Urothelium cell line (cell line): ENCODE measurements at places on chromosomes 12 and 14.

GRCh38 chr14:34833549-34834523, 41.3 kb downstream of the BAZ1A start:
- DNase-seq = no peak

- no peak for DNase-seq
Measured at GRCh38 chr14:90970167-90970600, 90.3 kb downstream of the RPS6KA5 start.

DNA sequence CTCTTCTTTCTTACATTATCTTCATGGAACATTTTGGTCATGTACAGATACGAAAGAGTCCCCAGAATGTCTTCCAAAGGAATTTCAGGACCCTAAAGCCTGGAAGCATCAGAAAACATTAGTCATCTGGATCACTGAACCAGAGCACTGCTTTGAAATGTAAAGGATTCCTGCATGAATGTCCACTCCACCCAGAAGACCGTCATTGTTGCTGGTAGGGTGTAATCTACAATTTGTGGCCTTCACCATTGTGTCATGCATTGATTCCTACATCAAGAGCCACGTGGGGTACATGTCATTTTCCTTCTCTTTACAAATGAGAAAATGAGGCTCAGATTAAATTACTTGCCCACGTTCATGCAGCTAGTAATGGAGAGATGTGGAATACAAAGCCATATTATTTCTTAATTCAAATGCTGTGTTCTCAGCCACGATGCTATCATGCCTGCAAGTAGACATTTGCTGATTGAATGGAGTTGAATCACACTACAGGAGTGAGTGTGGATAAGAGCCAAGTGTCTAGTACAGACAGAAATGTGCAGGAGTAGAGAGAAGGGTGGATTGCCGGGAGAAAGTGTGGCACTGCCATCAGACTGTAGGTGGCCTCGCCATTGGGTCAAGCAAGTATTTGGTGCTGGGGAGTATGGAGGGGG, 231.2 kb downstream of the C12orf75 start:
- no peak for DNase-seq

- no peak for DNase-seq
Measured at GRCh38 chr12:43004908-43005307, 415.4 kb upstream of the PRICKLE1 start.

DNA sequence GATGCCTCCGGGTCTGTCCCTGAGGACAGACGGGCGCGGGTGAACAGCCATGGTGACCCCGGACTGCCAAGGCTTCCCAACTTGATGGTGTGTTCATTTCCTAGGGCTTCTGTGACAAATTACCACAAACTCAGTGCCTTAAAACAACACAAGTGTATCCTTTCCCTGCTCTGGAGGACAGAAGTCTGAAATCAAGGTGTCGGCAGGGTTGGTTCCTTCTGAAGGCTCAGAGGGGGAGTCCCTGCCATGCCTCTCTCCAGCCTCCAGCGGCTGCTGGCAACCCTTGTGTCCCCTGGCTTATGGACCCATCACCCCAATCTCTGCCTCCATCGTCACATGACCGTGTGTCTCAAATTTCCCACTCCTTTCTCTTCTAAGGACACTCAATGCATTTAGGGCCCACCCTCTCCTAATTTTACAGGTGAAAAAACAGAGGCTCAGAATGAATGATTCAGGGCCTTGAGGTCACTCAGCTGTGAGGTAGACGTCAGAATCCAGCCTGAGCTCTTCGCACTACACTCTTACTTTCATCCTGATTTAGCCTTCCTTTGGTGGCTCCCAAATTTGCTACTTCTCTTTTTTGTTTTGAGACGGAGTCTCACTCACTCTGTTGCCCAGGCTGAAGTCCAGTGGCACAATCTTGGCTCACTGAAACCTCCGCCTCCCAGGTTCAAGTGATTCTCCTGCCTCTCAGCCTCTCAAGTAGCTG, 45.4 kb downstream of the VCPKMT start:
- no peak for DNase-seq

DNA sequence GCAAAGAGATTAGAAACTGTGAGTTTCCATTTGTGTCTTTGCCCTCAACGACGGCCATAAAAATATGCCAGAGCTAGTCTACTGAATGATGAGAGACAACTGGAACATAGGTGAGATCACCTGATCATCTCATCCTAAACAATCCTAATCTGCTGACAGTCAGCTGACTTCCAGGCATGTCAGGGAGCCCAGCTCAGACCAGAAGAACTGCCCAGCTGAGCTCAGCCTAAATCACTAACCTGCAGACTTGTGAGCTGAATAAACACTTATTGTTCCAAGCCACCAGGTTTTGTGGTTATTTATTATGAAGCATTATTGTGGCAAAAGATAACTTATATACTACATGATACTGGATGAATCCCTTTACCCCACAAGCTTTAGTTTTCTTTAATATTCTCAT, 118.9 kb upstream of the PLEKHG7 start:
- DNase-seq = no peak

DNA sequence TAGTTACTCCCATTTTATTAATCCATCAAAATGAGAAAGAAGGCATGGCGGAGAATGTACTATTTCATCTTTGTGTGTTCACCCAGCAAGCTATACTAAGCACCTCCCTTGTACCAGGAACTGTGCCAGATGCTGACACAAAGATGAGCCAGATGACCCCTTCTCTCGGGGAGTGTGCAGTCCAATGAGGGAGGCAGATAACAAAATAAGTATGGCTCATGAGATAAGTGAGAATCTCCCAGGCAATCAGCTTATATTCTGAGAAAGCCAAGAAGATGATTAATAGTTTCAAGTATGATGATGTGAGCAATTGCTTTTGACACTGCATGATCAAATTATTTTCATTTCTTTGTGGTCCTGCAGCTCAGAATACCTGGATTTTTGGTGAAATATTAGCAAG, 1.3 kb upstream of the TMEM233 start:
- no peak for DNase-seq

- no peak for DNase-seq
Measured at GRCh38 chr14:101554991-101555668, 6.2 kb upstream of the DIO3 start.

DNA sequence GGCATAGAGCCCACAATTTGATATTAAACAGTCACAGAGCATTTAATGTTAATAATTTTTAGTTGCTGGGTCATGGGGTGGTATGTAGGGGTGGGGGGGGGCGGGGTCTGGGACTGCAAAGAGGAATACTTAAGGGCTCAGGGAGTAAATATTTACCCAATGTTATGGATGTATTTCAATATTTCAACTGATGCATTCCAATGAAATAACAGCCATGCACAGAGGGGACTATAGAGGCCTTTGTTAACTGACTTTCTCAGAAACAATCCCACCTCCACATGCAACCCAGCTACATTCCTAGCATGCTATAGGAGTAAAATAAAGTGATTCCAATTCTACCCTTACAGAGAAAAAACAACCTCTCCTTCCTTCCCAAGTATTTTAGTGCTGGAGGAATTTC, 7.9 kb upstream of the BBS10 start:
- DNase-seq = no peak

DNA sequence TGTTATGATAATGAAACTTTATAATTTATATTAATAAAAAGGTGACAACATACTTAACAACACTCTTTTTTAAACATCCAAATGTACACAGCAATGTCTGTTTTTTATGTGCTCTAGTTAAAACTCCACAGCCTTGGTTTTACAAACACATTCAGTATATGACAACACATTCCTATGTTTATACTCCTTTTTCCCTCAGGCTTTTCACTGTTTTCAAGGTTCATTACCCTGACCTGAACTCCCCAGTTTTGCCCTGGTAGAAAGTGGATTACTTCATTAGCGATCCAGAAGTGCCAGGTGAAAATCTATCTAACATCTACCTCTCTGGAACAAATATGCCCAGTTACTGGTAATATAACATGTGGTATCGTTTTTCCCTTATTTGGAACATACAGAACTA, 340.2 kb upstream of the DDHD1 start:
- DNase-seq = no peak

DNA sequence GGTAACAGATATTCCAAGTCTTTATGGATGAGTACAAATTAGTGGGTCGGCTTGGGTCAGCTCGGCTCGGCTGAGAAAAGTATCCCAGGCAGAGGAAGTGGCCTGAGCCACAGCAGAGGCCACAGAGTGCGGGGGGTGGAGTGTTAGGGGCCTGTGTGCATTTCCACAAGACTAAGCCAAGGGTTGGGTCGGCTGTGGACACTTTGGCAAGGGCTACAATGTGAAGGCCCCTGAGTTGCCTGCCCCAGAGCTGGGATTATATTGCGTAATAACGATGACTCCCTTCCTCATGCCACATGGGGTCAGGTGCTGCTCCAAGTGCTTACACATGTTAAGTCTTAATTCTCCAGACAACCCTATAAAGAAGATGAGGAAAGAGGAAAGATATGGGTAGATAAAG, 11.4 kb downstream of the EVL start:
- DNase-seq = no peak

GRCh38 chr14:58782011-58782410, 144.2 kb downstream of the DACT1 start:
- DNase-seq = no peak

DNA sequence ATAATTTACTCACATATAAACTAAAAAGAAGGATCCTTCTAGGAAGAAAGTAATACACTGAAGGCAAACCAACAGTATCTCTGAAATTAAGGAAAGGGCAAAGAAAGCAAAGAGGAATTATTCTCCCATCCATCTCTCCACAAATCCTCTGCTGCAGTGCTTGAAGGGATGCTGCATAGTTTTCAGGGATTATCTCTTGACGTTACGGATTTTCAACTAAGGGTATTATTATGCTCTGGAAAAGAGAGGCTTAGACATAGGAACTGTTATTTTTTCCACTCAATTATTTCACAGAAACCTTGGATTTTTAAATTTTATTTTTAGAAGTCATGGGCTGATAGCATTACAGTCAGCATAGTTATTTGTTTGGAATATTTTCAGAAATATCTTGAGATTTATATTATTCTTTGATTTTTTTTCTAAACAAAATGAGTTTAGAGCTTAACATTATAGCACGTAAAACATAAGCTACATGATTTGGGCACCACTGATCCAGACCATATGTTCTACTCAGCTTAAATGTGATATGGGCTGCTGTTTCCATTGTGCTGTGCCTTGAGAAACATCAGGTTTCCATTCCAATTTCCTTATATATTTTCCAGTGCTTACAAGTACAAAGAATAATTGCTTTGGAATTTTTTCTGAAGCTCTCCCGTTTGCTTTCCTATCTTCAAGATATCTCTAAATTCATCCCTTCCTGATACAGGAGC, 57.9 kb upstream of the DCN start:
- no peak for DNase-seq

DNA sequence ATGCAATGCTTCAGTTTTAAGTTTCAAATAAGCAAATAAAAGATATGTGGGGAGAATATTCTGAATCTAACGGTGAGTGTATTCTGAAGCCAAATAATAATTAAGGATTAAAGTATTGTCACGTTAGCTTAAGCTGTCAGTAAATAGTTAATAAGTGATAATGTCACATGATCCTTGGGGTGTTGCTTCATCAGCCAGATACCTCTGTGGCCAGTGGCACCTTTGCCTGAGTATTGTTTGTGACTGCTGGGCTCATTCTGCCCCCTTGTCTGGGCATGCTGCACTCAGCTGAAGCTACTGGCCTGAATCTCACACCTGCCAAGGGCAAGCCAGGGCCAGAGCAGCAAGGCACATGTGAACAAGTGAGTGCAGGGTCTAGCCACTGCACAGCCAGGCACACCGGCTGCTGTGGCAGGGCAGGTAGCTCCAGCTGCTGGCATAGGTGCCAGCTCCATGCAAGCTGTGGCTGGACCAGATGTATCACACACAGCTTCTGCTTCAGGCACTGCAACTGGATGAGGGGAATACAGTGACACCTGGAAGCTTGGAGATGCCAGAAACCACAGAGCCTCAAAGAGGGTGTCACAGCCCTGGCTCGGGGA, 739.7 kb downstream of the SLC6A15 start:
- DNase-seq = no peak

- no peak for DNase-seq
Measured at GRCh38 chr12:5997260-5997659, 52.2 kb upstream of the ANO2 start.

DNA sequence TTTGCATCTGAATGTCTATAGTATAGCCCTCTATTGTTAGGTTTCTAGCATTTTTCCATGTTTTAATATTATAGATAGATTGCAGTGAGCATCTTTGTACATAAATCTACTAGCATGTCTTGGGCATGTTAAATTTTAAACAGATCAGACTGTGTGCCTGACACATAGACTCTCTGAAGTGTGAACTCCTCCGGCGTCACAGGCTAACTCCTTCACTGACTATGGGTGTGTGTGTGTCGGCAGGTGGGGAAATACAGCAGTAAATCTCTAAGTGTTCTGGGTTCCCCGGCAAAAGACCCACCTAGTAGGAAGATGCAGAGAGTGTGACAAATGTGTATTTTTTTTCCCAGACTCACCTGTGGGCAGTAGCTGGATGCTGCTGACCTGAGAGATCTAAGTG, 2.3 kb downstream of the VWF start:
- DNase-seq = no peak

DNA sequence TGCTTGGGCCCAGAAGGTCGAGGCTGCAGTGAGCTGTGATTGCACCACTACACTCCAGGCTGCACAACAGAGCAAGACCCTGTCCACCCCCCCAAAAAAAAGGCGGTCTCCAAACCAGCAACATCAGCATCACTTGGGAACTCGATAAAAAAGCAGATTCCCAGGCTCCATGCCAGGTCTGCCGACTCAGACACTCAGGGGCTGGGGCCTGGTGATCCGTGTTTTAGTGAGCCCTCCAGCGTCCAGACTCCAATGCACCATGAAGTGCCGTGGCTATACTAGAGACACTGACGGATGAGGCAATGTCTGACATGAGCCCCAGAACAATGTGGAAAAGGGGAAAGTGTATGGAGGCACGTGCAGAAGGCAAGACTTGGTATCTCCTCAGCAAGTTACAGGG, 28.8 kb downstream of the SCARB1 start:
- no peak for DNase-seq

GRCh38 chr12:111094157-111095010, 174.0 kb upstream of the MYL2 start:
- DNase-seq = no peak

GRCh38 chr12:104641862-104642261, 185.1 kb downstream of the CHST11 start:
- DNase-seq = no peak

DNA sequence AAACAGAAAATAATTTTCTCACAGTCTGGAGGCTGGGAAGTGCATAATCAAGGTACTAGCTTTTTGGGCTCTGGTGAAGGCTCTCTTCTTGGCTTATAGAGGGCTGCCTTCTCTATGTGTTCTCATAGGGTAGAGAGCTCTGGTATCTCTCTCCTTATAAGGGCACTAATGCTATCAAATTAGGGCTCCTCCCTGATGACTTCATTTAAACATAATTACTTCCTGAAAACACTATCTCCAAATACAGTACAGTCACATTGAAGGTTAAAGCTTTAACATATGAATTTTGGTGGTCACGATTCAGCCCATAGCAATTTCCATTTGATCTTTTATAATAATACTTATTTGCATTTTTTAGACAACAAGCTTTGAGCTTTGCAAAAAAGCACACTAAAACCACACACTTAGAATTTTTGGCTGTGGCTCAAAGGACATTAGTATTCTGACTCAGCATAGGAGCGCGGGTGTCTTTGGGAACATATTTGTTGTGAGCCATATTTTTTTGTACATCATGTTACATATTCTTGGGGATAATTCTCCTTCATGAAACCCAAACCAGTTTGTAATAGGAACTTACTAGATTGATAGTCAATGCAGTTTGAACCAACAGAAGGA, 808.1 kb upstream of the FBXO33 start:
- peak; percentile 6 for DNase-seq
